ENCODE measurements at places on chromosomes 4 and X.

DNA sequence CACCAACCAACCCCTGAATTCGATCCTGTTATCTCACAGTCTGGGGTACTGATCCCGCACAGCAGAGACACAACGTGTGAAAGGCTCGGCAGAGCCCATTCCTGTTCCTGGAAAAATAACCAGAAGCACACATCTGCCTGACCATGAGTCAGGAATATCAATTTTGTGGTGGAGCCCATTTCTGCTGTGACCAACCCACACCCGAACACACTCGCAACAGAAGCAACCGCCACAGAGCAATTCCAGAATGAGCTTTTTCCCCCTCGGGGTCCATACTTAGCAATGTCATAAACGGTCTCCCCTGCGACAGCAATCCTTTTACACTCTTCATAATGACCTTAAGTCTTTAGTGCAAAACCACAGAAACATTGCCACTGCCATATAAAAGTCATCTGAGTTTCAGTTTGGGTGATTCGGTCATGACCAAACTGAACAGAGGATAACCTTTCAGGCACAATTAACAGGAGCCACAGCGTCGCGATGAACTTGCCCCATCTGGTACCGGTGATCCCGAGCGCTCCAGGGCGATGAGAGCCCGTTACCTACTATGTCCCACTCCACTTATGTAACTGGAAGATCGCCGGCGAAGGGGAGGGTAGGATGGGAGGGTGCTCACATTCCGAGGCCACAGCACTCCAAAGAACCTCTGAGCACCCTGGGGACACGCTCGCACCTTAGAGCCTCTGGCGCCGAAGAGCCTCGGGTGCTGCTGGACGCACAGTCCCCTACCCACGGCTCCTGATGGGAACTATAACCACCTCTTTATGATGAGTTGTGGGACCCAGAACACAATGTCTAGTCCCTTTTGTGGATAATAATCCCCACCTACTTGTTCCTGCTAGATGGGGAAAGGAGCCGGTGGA is 1.1 kb downstream of the MECP2 start:
- no peak for DNase-seq

GRCh38 chr4:124304941-124305340 is 407.6 kb downstream of the ANKRD50 start:
- DNase-seq: no peak

DNA sequence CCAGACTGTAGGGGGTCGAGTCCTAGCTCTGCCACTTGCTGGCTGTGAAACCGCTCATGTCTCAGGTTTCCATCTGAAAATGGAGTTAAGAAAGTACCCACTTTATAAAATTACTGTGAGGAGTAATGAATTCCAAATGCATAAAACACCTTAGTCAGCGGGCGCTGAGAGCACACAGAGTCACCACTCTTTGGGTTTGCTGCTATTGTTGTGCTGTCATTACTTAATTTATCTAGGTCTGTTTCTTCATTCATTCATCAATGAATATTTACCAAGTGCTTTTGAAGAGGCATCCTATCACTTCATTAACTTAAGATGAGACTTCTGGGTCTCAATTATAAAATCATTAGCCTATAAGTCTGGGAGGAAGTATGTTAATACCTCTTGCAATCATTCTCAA is 317.3 kb downstream of the FBXW7 start:
- DNase-seq: no peak

- DNase-seq: no peak
Measured at GRCh38 chr4:111391829-111392228, 753.4 kb upstream of the FAM241A start.

- no peak for DNase-seq
Measured at GRCh38 chr4:38076153-38076669, 116.0 kb downstream of the PTTG2 start.

GRCh38 chr4:23952258-23952657 is 62.4 kb upstream of the PPARGC1A start:
- DNase-seq: no peak

DNA sequence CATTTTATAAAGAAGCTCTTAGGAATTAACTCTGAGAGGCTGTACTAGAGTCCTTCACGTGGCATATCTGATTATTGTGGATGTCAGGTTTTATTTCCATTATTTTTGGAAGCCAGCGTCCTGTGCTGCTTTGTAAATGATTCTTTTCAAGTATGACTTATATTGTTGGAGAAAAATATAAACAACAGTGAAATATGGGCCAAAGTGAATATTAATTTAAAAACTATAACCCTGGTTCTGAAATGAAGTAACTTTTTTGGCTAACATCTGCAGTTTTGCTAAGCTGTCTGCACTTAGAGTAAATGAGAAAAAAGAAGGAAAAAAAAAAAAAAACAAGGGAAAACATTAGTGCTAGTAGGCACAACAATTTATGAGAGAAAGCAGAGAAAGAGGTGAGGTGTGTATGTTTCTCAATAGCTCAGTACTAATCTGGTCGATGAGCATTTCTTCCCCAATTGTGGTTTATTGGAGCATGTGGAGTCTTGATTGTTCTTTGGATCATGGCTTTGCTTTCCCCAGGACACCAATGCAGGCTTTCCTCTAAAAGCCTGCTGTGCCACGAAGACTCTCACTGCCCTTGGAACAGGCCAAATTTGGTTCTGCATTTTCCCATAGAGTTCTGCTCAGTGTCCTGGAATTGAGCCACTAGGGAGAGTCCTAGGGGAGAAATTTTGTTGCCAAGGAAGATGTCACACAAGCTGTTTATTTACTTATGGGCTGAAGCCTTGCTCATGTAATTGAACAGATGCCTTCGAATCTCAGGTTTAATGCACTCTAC is 273.3 kb downstream of the DKK2 start:
- no peak for DNase-seq

DNA sequence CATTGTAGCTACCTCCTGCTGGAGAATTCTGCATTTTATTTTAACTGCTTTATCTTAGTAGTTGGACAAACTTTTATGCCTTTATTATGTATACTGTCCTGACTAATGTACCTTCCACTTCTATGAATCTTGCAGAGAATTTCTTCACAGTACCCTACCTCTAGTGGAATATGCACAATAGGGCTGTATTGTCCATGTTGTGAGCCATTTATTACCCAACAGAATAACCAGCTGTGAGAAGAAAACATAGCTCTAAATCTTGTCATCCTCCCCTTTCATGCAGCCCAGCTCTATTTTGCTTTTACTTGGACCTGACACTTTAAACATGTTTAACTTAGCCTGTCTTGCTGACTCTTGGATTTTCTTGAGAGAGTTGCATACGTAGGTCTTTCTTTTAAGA is 56.2 kb downstream of the MCUB start:
- DNase-seq: no peak

DNA sequence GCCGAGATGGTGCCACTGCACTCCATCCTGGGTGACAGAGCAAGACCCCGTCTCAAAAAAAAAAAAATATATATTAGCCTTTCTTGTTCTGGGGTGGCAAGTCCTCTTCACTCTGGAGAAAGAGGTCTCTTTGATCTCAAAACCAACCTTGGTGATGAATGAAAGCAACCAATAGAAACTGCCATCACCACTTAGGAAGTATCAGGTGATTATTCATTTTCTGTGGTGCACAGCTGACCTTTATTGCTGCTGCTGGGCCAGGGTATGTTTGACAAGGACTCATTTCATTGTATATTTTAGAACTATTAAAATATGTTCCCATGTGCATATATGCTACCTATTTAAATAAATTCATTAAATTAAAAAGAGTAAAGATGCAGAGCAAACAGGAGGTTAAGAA is 76.0 kb upstream of the KIT start:
- DNase-seq: no peak

DNA sequence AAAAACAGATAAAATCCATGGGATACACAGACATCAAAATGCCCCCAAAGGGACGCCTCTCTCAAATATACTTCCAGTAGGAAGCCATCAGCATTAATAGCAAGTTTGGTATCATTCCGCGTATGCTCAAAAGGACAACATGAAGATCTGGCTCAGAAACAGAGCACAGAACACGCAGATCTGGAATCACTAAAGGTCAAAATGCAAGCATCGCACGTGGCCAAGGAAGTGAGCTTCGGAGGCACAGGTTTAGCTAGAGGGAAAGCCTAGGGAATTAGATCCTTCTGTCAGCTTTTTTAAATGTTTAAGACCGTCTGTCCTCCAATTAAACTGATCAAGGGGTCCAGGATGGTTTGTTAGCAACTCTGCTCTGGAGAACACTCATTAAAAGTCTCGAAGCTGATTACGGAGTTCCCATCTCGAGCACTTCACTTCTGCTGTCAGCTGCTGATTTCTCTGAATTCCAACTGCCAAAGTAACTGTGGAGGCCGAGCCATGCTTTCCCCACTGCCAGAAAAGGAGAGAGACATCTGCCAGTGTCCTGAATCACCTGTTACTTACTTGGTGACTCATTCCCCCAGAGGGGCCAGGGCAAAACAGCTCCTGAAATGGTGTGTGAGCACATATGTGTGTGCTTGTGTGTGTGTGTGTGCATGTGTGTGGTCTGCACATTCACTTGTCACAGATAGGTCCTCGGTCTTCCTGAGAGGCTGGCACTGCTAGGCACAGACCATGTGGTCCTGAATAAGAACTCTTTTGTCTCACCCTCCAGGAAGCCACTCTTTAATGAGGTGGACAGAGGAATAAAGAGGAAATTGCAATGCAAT is 177.7 kb upstream of the PPARGC1A start:
- no peak for DNase-seq
